ENCODE measurements at places on chromosomes 1 and 21.

GRCh38 chr1:67710417-67710816, 25.4 kb downstream of the GADD45A start:
- no peak for DNase-seq

GRCh38 chr1:227940791-227941241, 6.9 kb downstream of the WNT9A start:
- DNase-seq, result no peak

- no peak for DNase-seq
Measured at GRCh38 chr1:84122780-84123382, 21.2 kb upstream of the PRKACB start.

DNA sequence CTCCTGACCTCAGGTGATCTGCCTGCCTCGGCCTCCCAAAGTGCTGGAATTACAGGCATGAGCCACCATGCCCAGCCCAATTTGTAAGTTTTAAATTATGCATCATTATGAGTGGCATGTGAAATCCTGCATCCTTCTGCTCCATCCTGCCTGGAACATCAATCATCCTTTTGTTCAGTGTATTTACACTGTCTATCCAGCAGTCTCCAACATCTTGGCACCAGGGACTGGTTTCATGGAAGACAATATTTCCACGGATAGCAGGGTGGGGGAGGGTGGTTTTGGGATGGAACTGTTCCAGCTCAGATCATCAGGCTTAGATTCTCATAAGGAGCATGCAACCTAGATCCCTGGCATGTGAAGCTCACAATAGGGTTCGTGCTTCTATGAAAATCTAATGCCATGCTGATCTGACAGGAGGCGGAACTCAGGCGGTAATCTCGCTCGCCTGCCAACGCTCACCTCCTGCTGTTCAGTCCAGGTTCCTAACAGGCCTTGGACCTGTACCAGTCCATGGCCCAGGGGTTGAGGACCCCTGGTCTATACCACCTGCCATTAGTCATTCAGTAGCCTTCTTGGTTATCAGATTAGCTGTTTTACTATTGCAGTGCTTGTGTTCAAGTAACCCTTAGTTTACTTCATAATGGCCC, 22.2 kb upstream of the TCEA3 start:
- DNase-seq, result no peak

DNA sequence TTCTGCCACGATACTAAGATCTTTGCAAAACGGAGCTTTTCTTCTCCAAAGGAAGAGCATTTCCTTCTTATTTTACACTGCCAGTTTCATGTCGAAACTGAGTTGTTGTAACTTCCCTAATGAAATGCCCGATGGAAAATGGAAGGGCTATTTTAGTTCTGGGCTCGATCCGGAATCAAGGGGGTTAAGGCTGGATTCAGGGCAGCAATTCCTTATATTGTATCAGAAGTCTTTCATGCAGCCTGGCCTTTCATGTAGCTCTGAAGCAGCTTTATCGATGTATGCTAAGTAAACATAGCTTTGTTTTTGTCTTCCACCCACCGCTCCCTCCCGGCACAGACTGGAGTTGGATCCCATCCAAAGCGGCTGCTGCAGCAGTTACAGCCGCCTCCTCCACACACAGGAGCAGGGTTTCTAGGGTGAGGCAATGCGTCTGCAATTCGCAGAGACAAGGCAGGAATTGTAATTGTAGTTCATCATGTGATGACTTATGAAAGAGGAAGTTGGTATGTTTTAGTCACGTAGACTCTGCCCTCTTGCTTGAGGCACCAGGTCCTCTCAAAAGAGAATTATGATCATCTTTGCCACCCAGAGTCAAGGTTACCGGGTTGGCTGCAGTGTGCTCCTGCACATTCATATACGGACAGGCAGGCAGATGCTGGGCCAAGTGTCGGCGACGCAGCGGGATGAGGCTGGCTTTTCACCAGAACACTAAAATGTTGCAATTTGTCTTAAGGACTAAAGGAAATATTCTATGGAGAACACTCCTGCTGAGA, 2.6 kb upstream of the IRF2BP2 start:
- DNase-seq, result peak; percentile 98

DNA sequence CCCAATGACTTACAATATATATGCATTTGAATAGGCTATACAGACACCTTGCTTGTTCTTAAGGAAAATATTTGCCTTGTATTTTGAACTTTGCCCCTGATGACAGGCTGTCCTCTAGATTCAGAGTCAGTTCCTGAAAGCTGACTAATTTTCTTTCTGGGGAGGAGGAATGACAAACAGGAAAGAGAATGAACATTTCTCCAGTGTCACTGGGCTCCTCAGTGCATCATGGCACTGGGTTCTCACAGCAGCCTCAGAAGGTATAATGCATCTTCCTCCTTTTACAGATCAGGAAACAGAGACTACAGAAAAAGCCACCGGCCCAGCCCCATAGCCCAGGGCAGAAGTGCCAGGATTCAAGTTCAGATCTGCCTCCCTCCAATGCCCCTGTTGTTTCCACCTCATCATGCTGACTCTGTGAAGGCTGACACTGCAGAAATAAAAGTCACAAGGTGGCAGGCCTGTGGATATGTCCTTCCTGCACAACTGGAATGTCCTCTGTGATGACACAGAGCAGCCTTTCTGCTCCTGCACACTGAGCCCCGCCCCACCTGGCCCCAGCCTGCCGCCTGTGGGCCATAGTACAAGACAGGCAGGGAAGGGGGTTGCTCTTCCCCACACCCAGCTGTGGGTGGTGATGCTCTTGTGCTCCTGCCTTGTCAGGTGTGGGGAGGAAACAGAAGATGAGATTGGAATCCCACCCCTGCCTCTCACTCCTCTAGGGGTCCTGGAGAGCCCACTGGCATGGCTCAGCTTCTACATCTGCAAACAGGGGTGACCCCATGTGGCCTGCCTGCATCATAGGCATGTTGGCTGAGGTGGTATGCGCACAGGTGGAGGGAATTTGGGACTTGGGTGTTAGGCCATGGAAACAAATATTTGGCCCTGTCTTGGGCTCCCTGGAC, 6.4 kb downstream of the TTC22 start:
- DNase-seq, result no peak

DNA sequence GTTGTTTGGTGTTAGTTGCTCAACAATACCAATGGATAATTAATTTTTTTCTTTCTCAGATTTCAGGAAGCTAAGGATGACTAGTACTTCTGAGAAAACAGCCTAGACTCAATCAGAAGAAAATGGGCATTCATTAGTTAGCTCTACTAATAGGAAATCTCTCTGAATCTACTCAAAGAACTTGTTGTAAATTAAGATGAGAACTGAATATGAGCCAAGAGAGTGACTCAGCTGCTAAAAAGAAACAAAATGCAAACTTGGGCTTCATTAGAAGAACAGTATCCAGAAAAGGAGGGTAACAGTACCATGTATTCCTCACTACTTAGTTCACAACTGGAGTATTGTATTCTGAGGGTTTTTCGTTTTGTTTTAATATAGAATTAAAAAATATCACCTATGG, 12.5 kb downstream of the FOXJ3 start:
- no peak for DNase-seq

DNA sequence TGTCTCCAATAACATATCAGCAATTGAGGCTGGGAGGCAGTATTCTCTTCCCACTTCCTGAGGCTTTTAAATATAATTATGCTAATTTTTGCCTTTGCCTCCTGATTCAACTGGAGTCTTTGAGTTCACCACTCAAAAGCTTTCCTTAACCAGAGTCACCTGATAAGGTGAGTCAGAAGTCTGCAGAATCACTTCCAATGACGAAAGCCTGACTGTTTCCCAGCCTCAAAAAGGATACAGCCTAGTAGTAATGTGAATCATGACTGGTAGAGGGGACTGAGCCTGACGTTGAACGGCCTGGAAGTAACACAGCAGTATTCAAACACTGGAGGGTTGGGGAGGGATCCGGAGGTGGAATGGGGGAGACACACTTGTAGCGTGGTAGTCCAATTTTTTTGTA, 10.4 kb upstream of the MRPL9 start:
- DNase-seq, result no peak

DNA sequence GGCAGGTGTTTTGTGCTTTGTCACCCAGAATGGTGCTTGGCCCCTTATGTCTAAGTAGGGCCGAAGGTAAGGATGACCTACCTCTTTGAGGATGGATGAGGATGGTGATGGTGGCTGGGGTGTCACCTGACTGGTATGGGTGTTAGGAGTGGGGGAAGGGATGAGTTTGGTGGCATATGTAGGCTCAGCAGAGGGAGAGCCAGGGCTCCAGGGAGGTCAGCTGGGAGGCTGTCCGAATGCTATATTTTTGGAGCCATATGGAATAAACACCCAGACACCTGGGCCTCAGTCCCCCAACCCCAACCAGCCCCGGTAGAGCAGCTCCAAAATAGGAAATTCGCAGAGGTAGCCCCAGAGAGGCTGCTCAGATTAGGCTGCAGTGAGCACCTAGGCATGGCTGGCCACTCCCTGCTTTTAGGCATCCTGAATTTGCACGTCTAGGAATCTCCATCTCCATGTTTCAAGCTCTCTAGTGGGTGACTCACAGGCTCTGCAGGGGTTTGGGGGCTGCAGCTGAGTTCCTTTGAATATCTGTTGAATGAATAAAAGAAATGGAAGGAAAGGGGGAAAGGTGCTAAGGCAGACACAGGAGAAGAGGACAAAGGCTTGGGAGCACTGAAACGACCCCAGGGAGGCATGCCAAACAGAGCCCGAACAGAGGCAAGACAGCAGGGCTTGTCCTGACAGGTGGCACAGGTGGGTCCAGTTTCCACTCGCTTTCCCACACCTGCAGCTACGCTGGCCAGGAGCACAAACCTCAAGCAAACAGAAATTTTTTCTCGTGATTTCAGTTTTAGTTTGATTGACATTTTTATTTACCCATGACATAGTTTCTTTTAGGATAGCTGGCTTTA, 135.3 kb upstream of the EDN2 start:
- DNase-seq, result no peak

DNA sequence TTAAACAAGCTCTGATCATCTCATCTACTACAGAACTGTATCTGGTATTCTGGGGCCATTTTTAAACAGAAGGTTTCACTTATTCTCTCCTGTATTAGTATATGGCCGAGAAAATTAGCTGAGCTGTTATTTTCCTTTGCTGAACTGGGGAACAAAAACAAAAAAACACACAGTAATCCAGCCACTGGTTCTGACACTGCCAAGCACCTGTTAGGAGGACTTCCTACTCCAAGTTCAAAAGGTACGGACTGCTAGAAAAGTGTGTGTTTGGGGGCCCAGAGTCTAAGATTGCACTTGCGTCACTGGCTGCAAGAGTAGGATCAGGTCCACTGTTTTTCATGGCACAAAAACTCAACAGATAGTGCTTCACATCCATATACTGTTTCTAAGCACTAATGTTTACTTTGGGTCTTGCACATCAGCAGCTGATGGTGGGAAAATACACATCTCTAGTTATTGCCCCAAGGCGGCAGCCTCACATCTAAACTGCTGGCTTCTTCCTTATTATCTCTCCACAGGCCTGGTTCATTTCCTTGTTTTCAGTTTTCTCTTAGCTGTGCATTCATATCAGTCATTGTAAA, 226.1 kb downstream of the FGGY start:
- no peak for DNase-seq

DNA sequence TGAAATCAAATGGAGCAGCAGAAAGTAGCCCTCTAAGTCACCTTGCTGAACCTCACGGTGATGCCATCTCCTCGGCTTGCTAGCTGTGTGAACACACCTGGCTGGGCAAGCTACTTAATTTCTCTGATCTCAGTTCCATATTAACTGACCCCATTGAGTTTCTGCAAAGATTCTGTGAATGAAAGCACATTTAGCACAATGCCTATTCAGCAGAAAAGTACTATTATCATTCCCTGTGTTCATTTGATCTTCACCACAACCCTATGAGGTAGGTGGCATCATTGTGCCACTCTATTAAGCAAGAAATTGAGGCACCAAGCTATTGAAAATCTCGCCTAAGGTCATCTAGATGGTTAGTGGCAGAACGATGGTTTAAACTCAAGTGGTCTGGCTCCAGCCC, 130.1 kb upstream of the HOOK1 start:
- DNase-seq, result no peak

All from non-pigmented ciliary epithelial cell (primary cell).